ENCODE measurements at places on chromosomes 7 and 10. TPM values are rescaled to one million over a fixed set of nuclear protein-coding genes. Genes with fewer than 3 reads are reported as not detected.
A peak's percentile ranks its signal among the peaks of the same experiment; 100 is the strongest.

DNA sequence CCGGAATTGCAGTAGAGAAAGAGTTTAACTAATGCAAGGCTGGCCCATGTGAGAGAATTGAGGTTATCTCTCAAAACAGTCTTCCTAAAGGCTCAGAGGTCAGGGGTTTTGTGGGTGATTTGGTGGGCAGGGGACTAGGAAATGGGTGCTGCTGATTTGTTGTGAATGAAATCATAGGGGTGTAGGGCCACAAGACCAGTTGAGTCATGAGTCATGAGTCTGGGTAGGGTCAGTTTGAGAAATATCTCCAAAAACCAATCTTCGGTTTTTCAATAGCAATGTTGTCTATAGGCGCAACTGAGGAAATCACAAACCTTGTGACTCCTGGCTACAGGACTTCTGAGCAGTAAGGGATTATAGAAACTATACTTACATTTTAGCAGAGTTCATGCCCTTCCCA, 460.0 kb upstream of the NRP1 start:
- DNase-seq, result no peak

DNA sequence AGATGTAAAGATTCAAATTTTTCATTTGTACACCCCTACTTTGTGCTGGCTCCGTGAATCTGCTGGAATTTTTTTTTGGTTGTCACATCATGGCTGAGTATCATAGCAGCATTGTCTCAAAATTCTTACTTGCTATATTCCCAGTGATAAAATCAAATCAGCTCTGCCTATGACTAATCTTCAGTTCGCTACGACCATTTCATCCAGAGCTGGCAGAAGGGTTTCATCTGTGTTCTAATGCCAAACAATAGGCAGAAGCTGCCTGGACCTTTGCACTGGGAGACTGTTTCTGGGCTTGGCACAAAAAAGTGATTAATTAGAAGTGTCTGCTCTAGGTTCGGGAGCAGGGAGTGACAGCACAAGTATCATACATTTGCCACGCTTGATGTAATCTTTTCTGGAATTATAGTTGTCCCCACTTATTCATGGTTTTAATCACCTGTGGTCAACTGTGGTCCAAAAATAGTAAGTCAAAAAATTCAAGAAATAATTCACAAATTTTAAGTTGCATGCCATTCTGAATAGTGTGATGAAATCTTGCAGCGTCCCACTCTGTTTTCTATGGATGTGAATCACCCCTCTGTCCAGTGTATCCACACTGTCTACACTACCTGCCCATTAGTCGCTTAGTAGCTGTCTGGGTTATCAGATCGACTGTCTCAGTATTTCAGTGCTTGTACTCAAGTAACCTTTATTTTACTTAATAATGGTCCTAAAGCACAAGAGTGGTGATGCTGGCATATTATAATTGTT, 120.5 kb upstream of the IMMP2L start:
- no peak for DNase-seq

DNA sequence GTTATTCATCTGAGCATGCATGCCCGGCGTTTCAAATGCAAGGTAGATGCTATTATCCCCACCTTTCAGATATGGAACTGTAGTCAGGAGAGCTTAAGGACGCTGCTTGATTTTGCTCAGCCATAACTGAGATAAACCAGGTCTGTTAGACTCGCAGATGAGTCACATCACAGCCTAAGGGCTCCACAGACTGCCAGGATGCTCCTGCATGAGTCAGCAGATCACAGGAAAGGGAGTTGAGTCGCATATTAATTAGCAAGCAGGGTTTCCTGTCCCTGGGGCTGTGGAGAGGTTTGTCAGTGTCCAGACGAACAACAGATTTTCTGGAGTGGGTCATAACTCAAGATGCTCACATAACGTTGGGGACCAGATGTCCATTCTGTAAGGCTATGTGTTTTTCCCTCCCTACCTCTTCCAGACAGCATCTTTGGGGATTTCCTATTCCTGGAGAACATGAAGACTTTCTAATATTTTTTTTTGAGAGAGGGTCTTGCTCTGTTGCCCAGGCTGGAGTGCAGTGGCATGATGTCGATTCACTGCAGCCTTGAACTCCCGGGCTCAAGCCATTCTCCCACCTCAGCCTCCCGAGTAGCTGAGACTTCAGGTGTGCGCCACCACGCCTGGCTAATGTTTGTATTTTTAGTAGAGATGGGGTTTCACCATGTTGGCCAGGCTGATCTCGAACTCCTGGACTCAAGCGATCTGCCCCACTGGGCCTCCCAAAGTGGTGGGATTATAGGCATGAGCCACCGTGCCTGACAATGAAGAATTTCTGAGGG, 36.7 kb downstream of the PFKFB3 start:
- no peak for DNase-seq

- DNase-seq, result no peak
These were observed 141.7 kb upstream of the SEMA3D start for GRCh38 chr7:85328456-85328998.

DNA sequence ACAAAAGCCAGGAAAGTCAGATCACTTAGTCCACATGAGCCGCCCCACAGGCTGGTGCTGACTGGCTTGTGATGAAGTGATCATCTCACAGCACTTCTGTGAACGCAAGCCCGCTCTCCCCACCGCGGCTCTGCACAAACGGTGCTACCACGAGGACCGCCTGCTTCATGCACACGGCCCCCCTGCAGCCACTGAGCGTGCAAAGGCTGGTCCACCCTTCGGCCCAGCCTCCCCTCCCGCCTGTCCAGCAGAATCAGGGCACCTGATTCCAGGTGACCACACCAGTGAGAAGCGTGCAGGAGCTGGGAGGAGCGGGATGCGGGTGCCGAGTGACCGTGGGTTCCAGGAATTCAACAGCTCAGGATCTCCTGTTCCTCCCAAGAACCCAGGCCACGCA, 32.2 kb downstream of the MAD1L1 start:
- no peak for DNase-seq

DNA sequence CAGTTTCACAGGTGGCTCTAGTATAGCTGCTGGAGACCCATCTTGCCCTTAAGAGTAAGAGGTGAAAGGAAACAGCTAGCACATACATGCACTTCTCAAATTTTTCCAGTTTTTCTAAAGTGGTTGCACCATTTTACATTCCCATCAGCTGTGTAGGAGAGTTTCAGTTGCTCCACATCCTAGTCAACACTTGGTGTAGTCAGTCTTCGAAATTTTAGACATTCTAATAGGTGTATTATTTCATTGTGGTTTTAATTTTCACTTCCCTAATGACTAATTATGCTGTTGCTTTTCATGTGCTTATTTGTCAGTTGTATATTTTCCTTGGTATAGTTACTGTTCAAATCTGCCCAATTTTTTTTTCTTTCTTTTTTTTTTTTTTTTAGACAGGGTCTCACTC, 9.5 kb upstream of the HACD1 start:
- DNase-seq, result no peak

- peak; percentile 95 for DNase-seq
These were observed 118.6 kb downstream of the SH3PXD2A start for GRCh38 chr10:103736763-103737162.

GRCh38 chr7:65307651-65308299, 65.9 kb upstream of the ZNF92 start:
- DNase-seq, result peak; percentile 91

DNA sequence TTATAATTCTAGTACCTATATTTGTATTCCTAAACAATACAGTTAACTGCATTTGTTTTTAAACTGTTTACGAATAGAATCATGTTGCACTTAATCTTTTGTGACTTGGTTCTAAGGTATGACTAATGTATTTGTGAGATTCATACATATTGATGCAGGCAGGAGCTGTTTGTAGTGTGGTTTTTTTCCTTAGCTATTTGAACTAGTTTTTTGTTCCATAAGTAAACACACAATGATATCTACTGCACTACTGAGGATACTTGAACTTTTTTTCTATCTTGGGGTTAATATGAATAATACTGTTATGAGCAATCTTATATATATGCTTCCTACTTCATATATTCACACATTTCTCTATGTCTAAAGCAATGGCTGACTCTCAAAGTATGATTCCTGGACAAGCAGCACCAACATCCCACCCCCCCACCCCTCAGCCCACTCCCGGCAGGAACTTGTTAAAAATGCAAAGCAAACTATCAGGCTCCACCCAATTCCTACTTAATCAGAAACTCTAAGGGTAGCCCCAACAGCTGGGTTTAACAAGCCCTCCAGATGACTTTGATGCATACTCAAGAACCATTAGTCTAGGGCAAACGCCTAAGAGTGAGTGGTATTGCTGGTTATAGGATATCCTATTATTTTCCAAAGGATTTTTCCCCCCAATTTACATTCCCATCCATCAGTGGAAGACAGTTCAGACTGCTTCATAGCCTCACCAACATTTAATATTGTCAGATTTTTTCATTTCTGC, 25.8 kb downstream of the BRAF start:
- DNase-seq, result peak; percentile 28

DNA sequence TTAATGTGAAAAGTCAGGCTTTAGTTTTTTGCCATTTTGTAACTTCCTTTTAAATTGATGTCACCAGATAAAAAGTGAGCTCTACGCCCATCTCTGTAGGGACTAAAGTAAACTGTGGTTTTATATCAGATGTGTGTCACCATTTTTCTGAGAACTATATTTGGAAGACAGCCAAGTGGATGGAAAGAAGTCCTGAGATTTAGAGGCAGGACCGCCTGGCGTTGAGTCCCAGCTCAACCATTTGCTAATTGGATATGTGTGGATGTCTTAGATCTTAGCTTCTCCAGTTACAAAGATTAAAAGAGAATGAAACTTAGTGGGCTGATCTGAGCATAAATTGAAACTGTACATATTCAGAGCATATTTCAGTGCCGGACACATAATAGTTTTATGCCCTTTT, 691.6 kb upstream of the CELF2 start:
- no peak for DNase-seq

GRCh38 chr7:152193880-152194279, 168.4 kb downstream of the GALNT11 start:
- no peak for DNase-seq

GRCh38 chr10:74244807-74245206, 93.8 kb downstream of the ADK start:
- no peak for DNase-seq

DNA sequence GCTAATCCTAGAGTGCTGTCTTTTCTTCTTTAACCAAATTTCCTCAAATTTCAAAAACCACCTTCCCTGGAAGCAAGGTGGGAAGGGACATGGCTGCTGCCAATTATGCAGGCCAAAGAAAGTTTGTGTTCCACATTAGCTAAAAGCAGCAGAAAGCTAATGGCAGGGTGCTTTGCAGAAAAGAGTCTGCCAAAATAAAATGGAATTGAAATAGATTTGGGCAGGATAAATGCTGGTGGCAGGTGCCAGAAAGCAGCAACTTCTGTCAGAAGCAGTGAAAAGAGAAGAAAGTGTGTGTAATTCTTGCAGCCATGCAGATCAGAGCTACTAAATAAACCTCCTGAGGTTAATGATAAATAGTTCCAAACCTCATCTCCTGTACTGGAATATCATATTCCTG, 275.5 kb downstream of the ABCA13 start:
- DNase-seq, result no peak

GRCh38 chr10:73887294-73888039, 13.1 kb upstream of the CAMK2G start:
- no peak for DNase-seq

GRCh38 chr10:83943920-83944319, 195.4 kb upstream of the GHITM start:
- DNase-seq, result no peak

DNA sequence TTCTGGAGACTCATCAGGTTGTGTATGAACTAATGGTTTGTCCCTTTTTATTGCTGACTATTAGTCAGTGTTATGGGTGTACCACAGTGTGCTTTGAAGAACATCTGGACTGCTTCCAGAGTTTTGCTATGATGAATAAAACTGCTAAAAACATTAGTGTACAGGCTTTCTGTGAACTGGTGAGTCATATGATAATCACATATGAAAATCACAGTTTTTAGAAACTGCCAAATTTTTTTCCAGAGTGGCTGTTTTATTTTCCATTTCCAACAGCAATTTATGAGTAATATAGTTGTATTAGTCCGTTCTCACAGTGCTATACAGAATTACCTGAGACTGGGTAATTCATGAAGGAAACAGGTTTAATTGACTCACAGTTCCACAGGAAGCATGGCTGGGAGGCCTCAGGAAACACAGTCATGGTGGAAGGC, 281.2 kb upstream of the VSTM2A start:
- DNase-seq, result no peak

GRCh38 chr7:84390845-84391244, 196.3 kb upstream of the SEMA3A start:
- no peak for DNase-seq

DNA sequence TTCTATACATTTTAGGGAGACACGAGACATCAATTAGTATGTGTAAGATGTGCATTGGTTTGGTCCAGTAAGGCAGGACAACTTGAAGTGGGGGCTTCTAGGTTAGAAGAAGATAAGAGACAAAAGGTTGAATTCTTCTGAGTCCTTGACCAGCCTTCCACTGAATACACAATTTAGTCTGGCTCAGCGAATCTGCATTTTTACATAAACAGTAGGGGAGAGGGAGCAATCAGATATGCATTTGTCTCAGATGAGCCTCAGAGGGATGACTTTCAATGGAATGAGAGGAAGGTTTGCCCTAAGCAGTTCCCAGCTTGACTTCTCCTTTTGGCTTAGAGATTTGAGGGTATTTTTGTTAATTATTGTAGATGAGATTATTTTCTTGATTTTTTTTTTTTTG, 20.0 kb upstream of the C10orf90 start:
- peak; percentile 49 for DNase-seq

GRCh38 chr10:133241501-133242205, 4.0 kb downstream of the VENTX start:
- no peak for DNase-seq

DNA sequence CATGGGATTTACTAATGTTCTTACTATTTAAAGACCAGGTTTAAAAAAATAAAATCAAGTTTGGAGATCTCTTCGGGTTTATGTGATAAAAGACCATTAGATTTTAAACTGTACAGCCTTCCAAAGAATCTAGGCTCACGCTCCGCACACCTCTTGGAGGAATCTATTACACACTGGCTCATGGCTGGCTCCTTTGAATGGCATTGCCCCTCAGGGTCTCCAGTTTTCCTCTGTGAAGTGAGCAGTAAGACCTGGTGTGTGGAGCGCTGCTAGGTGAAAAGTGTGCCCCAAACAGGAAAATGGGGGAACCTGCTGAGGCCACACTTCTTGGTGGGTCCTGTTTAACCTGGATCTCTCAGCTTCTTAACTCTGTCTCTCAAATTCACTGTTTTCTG, 142.3 kb downstream of the KAT6B start:
- DNase-seq, result no peak

DNA sequence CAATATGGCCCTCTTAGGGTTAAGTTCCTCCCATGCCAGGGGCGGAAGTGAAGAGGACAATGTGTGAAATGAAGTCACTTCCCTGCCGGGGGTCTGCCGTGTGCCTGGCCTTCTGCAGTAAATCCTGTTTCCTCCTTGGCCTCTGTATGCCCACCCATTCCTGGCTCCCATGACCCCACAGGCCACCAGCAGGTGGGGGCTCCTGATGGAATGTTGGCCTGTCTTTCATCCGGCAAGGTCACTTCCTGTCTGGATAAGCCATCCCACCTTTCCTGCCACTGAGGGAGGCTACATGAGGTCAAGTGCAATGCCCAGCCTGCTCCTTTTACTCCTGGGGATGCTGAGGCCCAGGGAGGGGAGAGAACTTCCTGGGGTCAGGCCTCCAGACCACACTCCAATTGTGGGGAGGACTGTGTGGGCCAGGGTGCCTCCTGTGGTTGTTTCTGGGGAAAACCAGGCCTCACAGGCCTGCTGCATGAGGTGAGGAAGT, 22.3 kb downstream of the PALD1 start:
- DNase-seq, result no peak

FLNC gene
- 9.4 TPM for total RNA-seq

WDFY4 gene
- not detected for total RNA-seq

ACBD7 gene
- total RNA-seq, result 24.1 TPM

DPCD gene
- 48.4 TPM for total RNA-seq

CALML5 gene
- not detected for total RNA-seq

AOC1 gene
- 0.47 TPM for total RNA-seq

UPK3BL2 gene
- total RNA-seq, result not detected

FOXI2 gene
- total RNA-seq, result 1.1 TPM

CDC14C gene
- total RNA-seq, result 0.54 TPM

Data from GM23338 (cell line).